Dorsolateral prefrontal cortex (tissue), 122 donors: ENCODE measurements at places on chromosomes 4 and X. TPM values are rescaled to one million over a fixed set of nuclear protein-coding genes. Genes with fewer than 3 reads are reported as not detected.

GRCh38 chrX:107669261-107669660 lies 41.0 kb downstream of the PRPS1 start:
- no peak for DNase-seq

DNA sequence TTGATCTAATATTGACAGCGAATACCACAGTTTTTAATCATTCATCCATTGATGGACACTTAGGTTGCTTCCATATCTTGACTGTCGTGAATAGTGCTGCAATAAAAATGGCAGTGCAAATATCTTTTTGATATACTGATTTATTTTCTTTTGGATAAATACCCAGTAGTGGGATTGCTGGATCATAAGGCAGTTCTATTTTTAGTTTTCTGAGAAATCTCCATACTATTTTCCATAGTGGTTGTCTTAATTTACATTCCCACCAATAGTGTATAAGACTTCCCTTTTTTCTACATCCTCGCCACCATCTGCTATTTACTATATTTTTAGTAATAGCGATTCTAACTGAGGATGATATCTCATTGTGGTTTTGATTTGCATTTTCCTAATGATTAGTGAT lies 100.1 kb downstream of the SMARCA1 start:
- no peak for DNase-seq

DNA sequence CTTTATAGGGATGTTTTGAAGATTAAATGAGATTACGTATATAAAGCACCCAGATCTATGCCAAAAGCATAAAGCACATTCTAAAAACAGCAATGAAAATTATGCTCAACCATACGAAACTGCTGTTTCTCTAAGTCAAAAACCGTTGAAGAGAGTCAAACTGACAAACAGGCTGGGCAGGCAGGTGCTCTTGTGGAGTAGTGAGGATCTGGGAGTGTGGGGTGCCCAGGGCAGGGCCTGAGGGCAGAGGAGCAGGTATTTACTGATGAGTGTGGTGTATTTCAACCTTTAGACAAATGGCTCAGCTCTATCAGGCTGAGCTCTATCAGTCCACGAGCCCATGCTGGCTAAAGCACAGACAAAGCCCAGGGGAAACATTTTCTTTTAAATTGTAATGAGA lies 40.4 kb downstream of the RELL1 start:
- no peak for DNase-seq

DNA sequence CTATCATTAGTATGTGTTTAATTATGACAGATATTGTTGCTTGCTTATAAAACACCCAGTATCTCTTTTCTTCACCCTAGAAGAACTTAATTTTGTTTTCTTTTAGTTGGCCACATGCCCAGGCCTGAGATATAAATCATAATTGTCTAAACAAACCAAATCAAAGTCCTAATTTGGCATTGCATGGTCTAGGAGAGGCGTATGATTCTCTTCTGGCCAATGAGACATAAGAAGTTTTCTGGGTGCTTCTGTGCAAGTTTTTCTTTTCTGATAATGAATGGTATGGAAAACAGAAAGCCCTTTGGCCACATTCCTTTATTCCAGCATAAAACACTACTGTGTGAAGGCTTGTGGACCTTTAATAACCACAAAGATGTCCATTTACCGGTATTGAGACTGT lies 192.9 kb upstream of the CTSO start:
- DNase-seq = no peak

DNA sequence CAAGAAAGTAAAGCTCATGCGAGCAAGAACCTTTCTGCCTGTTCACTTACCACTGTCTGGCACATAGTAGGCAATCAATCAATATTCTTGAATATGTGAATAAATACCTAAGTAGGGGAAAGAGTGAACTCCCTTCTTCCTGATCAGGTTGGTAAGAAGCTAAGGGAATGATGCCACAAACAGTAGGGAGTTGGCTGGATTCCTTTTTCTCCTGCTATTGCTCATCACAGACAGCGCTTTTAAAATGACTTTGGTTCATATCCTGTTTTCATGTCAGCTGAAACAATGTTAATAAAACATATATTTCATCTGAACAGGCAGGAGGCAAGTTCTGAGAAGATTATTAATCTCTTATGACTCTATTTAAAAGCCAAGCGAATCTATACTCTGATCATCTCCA lies 99.2 kb downstream of the NSUN7 start:
- DNase-seq = no peak

DNA sequence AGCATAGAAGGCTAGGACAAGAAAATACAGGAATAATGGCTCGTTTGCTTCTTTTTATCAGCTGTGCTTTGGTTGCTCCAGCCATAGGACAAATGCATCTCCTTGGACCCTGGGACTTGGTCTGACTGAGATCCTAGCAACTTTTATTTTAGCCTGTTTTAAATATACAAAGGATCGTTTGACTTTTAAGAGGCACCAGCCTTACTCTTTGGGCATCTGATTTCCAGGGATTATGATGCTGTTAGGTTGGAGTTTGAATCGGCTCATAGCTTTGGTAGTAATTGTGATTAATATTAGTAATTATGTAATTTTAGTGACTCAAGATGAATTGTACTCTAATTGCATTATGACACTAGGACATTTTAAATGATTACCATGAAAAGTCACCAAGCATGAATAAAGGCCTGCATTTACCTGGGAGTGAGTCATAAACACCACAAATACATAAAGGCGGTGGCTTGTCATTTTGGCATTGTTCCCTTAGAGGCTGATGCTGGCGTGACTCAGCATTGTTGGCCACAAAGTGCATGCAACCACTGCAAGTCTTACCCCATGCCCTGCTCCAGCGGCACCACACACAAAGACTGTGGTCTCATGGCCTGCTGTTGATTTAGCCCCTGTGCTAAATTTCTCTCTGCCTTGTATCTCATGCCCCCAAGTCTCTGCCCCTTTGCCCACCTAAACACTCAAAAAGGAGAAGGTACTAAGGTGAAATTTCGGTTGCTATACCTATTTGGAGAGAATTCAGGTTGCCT lies 12.4 kb downstream of the GPAT3 start:
- no peak for DNase-seq

DNA sequence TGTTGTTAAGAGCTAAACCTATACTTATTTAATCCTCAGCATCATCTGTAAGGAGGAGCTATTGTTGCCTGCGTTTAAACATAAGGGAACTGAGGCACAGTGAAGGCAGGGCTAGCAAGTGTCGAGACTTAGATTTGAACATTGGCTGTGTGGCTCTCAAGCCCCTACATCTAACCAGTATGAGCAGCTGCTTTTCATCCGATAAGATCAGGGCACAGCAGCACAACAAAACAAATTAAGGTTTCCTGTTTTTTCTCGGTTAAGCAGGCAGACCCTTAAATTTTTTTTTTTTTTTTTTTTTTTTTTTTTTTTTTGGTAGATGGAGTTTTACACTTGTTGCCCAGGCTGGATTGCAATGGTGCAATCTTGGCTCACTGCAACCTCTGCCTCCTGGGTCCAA lies 35.6 kb downstream of the RAB40A start:
- no peak for DNase-seq

DNA sequence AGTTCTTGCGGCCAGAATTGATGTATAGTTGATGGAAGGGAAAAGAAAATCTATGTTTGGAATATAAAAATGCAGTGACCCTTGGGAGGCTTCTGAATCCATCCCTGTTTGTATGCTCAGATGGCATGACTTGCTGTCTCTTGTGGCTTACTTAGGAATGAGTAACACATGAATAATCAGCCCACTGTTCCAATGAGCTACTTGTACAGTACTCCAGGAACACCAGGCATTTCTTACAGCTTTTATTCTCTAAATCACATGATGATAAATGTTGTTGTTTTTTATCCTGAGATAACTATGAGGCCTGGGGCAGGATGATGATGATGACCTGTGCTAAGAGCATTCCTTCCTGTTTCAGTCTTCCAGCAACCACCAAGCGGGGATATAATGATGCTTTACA lies 18.9 kb downstream of the TMPRSS11E start:
- no peak for DNase-seq

Gene ARMCX1
- total RNA-seq = 34.5 TPM

Gene NLRP2B
- 1.2 TPM for total RNA-seq

Gene CTAG1A
- total RNA-seq = not detected

Gene AMER1
- 4.6 TPM for total RNA-seq

Gene TCEAL7
- 86.8 TPM for total RNA-seq

Gene EVC2
- 3.3 TPM for total RNA-seq

Gene RRH
- 0.88 TPM for total RNA-seq

Gene PNCK
- total RNA-seq = 64.5 TPM

Gene PRICKLE3
- 6.3 TPM for total RNA-seq
